ENCODE measurements at places on chromosomes 2 and 18.

DNA sequence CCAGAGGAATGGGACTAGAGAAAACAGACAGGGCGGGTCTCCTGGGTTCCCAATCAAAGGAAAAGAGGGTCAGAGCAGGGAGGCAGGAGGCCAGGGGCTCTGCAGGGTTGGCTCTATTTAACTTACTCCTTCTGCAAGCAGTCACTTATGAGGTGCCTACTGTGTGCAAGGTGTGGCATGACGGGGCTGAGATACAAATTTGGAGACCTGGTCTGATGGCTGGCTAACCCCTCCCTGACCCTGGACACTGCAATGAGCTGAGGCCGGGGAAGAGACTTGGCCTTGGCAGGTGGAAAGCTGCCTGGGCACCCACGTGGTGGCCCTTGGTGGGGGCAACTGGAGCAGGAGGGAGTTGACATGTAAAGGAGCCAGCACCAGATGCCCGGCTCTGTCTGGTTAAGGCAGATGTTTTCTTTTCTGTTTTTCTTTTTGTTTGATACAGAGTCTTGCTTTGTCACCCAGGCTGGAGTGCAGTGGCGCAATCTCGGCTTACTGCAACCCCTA is 148.5 kb upstream of the GATA6 start:
- no peak for DNase-seq

GRCh38 chr18:75757951-75758350 is 330.4 kb upstream of the SMIM21 start:
- DNase-seq = no peak

DNA sequence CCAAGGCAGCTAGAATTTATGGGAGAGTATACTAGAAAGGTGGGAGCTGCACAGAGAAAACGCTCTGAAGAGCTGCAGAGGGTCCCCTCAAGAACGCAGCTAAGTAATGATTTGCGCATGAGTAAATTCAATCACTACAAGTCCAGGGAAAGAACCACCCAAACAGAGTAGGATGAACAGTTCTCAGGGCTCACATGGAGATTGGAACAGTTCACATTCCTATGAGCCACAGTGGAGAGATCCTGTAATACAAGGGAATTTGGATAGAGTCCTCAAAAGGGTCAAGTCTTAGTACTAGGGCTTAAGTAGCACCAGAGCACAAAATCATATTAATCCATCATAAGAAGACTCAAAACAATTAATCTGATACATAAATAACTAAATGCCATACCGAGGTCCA is 12.7 kb downstream of the OLA1 start:
- DNase-seq = no peak

DNA sequence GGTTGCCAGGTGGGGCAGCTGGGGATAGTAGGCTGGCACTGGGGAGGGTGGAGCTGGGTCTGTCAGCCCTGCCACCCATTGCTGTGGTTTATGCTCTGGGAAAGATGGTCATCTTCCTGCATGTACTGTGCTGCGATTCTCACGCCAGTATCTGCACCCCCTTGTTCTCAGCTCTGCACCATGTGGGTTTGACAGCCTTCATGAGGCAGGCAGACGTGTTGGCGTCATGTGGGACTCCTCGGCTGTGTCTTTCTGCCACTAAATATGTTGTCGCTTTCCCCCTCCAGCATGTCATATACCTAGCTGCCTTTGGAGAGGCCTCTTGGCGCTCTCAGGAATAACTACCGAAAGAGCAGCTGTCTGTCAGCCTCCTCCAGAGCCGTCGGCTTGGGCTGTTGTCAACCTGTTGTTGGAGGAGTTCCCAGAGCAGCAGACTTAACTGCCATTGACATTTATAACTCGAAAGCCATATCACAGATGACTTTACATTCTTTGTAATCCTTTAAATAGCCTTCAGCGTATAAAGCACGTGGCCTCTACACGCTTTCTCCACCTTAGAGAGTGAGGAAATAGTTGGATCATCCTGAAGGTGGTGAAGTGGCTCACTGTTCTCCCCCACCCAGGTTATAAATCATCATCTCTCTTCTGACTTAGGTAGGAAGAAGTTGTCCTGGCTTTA is 80.4 kb upstream of the MGAT5 start:
- DNase-seq = no peak

DNA sequence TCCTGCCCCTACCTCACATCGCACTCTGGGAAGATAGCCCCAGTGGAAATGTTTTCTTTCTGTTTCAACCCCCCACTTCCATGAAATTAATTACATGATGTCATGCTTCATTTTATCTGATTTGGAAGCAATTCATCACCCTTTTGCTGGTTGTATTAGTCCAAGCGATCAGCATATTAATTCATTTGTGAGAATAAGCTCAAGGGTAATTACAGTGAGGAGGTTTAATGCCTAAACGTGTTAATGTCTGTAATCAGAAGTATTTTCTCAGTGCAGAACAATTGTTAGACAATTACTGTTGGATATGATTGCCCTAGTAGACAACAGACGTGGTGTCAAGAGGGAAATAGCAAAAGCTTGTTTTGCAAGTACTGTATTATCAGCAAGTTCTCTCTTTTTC is 746.3 kb downstream of the CPS1 start:
- no peak for DNase-seq

DNA sequence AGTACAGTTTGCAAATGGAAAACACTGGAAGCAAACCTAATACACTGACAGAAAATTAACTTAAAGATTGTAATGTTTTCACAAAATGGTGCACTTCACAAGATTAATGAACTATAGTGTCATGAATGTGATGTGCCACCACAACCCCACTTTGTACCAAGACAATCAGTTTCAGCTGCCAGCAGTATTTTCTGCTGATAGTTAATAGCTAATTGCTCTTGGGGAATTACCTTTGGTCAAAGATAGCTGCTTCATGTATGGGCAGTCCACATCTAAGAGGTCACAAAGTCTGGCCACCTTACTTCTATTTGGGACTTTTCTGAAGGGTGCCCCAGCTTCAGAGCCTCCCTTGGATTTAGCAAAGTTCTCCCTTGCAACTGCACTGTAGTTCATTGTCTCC is 254.0 kb downstream of the CALCRL start:
- DNase-seq = no peak

DNA sequence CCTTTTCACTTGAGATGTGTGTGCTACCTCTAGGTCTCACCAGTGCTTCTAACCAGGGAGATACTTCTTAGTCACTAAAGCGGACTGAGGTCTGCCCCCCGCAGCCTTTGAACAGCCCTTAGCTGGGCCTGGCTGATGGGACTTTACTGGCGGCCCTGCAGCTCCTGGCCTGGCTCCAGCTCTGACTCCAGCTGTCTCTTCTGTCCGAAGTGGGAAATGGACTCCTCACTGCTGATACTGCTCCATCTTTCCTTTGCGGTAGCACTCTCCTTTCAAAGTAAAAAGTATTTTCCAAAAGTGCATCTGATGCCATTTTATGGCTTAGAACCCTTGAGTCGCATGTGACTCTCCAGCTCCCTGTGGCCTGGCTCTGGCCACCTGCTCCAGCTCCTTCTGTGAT is 64.5 kb downstream of the ATP9B start:
- DNase-seq = no peak

- DNase-seq = no peak
Observed at GRCh38 chr2:11876889-11877288, 130.5 kb downstream of the LPIN1 start.

GRCh38 chr18:75742516-75742915 is 315.0 kb upstream of the SMIM21 start:
- no peak for DNase-seq

DNA sequence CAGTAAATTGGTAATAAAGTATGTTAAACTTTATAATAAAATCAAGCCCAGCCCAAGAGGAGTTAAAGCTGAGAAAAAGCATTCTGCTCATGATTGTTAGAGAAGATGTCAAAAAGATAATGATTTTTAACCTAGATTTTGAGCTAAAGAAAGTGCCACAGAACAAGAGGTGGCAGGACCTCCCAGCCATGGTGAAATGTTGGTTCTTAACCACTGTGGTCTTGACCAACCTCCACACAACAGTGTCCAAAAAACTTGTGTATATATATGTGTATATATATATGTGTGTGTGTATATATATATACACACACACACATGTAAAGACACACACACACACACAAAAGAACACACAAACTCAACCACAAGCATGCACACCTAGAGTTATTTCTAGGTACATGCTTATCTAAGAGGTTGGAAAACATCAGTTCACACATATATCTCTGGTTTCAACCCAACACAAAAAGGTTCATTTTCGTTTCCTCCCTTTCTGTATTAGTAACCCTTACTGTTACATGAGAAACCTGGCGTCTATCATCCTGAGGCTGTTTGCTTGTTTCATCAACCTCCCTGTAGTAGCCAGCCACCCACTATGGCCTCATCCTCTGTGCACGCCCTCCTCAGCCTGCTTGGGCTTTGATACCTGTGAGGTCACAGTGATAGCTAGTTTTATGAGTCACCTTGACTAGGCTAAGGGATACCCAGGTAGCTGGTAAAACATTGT is 631.8 kb upstream of the ID2 start:
- DNase-seq = no peak

DNA sequence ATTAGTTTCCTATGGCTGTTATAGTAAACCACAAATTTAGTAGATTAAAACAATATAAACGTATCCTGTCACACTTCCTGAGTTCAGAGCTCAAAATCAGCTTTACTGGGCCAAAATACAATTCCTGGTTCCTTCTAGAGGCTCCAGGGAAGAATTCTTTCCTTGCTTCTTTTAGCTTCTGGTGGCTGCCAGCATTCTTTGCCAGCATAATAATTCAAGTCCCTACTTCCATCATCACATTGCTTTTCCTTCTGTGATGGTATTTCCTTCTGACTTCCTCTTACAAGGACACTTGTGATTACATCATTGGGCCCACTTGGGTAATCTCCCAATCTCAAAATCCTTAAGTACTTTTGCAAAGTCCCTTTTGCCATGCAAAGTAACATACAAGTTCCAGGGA is 40.6 kb downstream of the MOB4 start:
- no peak for DNase-seq

DNA sequence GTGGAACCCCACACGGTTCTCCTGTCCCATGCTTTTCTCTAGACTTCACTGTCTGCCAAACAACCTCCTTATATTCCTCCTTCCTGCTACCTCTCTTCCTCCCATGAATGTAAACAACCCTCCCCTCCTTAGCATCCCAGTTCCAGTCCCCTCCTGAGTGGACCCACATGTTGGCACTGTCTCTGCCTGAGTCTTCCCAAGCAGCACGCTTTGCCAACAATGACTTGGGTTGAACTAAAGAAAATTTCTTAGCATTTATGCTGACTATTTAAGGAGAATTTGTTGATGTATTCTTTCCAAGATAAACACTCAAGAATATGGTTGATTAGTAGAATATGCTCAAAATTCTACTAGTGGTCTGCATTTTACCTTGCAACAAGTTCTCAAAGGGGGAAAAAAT is 338.0 kb downstream of the TNS1 start:
- no peak for DNase-seq

DNA sequence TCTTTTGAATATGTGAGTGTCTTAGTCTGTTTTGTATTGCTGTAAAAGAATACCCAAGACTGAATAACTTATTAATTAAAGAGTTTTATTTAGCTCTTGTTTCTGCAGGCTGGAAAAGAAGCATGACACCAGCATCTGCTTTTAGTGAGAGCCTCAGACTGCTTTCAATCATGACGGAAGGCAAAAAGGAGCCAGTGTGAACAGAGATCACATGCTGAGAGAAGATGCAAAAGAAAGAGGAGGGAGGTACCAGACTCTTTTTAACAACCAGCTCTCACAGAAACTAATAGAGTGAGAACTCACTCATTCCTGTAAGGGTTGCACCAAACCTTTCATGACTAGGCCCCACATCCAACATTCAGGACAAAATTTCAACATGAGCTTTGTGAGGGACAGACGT is 101.6 kb upstream of the HNMT start:
- no peak for DNase-seq

- no peak for DNase-seq
Observed at GRCh38 chr2:12096788-12097449, 350.5 kb downstream of the LPIN1 start.

GRCh38 chr2:72708236-72708635 is 117.6 kb downstream of the EXOC6B start:
- DNase-seq = no peak

GRCh38 chr2:136253288-136254004 is 135.5 kb upstream of the CXCR4 start:
- DNase-seq = no peak

DNA sequence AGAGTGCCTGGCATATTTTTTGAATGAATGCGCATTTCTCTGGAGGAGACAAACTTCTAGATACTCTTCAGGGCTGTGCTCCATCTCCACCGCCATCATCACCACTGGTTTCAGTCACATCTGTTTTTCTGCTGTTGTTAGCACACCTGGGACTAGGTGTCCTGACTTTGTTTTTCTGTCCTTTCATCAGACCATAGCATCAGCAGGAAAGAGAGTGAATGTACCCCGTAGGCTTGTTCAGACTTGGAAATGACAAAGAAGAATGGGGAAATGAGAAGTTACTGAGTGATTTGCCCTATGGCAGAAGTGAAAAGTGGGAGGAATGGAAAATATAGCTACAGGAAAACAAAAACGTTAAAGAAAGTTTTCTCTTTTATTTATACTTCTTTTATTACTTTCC is 965.2 kb upstream of the FANCL start:
- DNase-seq = no peak

DNA sequence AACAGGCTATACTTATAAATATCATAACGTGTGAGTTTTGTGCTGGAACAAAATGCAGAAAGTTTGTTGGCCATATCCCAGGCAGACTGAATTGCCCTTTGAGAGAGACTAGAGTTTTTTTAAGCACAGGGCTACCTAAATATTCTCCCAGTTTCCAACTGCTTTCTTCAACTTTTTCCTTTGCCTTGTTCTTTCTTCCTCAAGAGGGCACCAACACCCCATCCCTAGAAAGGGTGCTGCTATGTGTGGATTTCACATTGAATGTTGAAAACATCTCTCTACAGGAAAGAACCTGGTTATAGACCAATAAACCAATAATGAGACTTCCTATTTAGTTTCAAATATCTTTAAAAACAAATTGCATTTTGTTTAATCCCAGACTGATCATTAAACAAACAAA is 87.9 kb downstream of the ICOS start:
- DNase-seq = no peak

GRCh38 chr18:74286106-74286855 is 5.5 kb downstream of the CYB5A start:
- no peak for DNase-seq

GRCh38 chr18:58114766-58115165 is 70.7 kb downstream of the NEDD4L start:
- DNase-seq = no peak

- no peak for DNase-seq
Observed at GRCh38 chr18:58975781-58976180, 111.1 kb downstream of the ZNF532 start.

- DNase-seq = no peak
Observed at GRCh38 chr2:26959331-26959730, 11.1 kb upstream of the MAPRE3 start.

GRCh38 chr2:165958313-165958960 is 4.9 kb upstream of the TTC21B start:
- DNase-seq = no peak

- DNase-seq = no peak
Observed at GRCh38 chr18:433298-433697, 67.2 kb downstream of the COLEC12 start.

- no peak for DNase-seq
Observed at GRCh38 chr2:231376857-231377256, 18.7 kb upstream of the B3GNT7 start.
